ENCODE measurements at places on chromosomes 6 and 20. TPM values are rescaled to one million over a fixed set of nuclear protein-coding genes. Genes with fewer than 3 reads are reported as not detected.

- H3K27me3 ChIP-seq = no peaks in the 10 kb centered on the region
- no peaks in the 10 kb centered on the region for H3K4me1 ChIP-seq
- no peak overlapping the region for H3K27ac ChIP-seq
- H3K4me3 ChIP-seq = no peak overlapping the region
- DNase-seq = no peak
- H3K36me3 ChIP-seq = no peaks in the 10 kb centered on the region
These were observed 12.1 kb upstream of the EXOC2 start for GRCh38 chr6:705047-705446.

DNA sequence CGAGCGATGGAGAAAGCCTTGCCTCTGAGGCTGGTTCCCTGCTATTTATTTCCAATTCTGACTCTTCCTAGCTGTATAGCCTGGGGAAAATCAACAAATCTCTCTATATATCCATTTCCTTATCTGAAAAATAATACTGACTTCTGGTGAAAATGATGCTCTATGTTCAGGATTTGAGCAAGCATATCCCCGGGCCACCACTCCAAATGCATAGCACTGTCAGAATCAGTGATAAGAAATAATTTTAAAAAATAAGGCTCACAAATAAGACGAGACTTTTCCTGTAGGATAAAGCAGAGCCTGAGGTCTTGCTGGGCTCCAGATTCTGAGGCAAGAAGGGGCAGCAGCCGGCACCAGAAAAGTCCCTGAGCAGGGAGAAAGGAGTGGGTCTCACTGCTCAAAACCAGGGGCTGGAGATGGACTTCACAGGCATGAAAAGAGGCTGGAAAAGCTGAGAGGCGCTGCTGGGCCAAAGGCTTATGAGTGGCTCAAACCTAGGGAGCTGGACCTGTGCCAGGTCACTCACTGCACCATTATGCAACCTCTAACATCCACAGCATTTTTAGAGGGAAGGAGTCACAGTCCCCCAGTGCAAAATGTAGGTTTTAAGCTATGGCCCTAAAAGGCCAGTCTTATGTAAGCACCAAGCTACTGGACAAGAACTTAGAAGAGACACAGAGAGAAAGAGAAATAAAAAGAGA is 48.1 kb upstream of the SLC17A4 start:
- no peaks in the 10 kb centered on the region for H3K27me3 ChIP-seq
- no peaks in the 10 kb centered on the region for H3K36me3 ChIP-seq
- H3K4me1 ChIP-seq = no peaks in the 10 kb centered on the region
- DNase-seq = no peak

- H3K27me3 ChIP-seq = no peaks in the 10 kb centered on the region
- no peaks in the 10 kb centered on the region for H3K36me3 ChIP-seq
- no peak overlapping the region for H3K27ac ChIP-seq
- peak; percentile 36 for DNase-seq
- H3K4me1 ChIP-seq = peaks cover 19% of the 10 kb centered on the region
These were observed 485.4 kb upstream of the MANEA start for GRCh38 chr6:95091823-95092436.

DNA sequence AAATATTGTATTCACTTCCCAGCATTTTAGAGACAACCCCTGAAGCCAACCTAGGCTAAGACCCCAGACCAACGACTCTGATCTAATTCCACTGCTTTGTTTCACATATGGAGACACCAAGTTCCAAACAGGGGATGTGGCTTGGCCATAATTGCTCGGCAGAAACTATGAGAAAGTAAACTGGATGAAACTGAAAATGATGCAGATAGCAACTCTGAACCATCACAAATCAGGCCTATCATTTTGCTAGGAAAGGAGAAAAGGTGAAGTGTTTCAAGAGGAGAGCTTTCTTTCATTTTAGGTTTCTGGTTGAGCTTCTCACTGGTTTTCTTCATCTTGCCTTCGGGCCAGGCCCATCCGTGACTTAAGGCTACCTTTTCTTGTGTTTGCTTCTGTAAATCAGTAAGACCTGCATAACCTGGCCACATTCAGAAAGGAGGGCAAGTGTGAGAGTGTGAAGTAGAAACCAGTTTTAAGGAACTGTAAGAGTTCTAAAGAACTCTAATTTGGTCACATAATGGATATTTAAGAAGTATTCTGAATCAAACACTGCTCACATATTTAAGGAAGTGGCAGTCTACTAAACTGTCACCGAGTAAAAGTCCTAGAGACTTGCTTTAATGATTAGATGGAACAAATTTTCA is 105.8 kb downstream of the BACH2 start:
- no peak overlapping the region for H3K27ac ChIP-seq
- H3K27me3 ChIP-seq = no peaks in the 10 kb centered on the region
- no peaks in the 10 kb centered on the region for H3K36me3 ChIP-seq
- peaks cover 21% of the 10 kb centered on the region for H3K4me1 ChIP-seq
- no peak overlapping the region for H3K4me3 ChIP-seq

GRCh38 chr20:19565736-19566135 is 192.3 kb upstream of the RIN2 start:
- DNase-seq = no peak
- no peaks in the 10 kb centered on the region for H3K27me3 ChIP-seq
- no peaks in the 10 kb centered on the region for H3K4me1 ChIP-seq
- H3K36me3 ChIP-seq = no peaks in the 10 kb centered on the region
- no peak overlapping the region for H3K27ac ChIP-seq

DNA sequence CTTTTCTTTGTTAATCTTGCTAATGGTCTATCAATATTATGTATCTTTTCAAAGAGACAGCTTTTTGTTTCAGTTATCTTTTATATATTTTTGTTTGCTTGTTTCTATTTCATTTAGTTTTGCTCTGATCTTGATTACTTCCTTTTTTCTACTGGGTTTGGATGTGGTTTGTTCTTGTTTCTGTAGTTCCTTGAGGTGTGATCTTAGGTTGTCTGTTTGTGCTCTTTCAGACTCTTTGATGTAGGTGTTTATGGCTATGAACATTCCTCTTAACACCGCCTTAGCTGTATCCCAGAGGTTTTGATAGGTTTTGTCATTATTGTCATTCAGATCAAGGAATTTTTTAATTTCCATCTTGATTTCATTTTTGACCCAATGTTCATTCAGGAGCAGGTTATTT is 26.8 kb upstream of the TNFAIP3 start:
- no peak overlapping the region for H3K27ac ChIP-seq
- H3K4me3 ChIP-seq = no peak overlapping the region
- no peak for DNase-seq
- no peaks in the 10 kb centered on the region for H3K27me3 ChIP-seq
- no peaks in the 10 kb centered on the region for H3K4me1 ChIP-seq
- H3K36me3 ChIP-seq = no peaks in the 10 kb centered on the region

DNA sequence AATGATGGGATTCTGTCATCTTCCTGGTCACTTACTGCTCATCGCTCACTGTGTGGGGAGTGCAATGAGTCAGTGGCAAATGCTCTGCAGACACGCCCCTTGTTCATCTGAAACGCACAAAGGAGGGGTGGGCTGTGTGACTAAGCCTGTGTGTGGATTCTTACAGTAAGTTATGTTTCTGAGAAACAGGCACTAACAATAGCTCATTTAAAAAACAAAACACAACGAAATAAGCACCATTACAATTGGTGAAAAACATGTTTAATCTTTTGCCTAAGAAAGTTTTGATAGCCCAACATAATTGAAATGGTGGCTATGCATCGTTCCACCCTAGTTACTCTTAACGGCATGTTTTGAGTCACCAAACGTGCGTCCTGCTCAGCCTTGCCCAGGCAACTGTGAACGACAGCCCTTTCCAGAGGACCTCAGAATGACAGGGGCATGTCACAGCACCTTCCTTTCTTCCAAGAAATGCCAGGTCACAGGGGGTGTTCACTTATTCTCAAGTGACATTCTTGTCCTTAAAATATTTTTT is 118.4 kb upstream of the SGK1 start:
- peaks cover 22% of the 10 kb centered on the region for H3K4me1 ChIP-seq
- peak overlapping the region; percentile 95 for H3K27ac ChIP-seq
- no peaks in the 10 kb centered on the region for H3K27me3 ChIP-seq
- H3K36me3 ChIP-seq = no peaks in the 10 kb centered on the region

- H3K4me3 ChIP-seq = no peak overlapping the region
- H3K4me1 ChIP-seq = peaks cover 15% of the 10 kb centered on the region
- no peak overlapping the region for H3K27ac ChIP-seq
These were observed 116.8 kb downstream of the ARHGAP18 start for GRCh38 chr6:129593233-129593564.

DNA sequence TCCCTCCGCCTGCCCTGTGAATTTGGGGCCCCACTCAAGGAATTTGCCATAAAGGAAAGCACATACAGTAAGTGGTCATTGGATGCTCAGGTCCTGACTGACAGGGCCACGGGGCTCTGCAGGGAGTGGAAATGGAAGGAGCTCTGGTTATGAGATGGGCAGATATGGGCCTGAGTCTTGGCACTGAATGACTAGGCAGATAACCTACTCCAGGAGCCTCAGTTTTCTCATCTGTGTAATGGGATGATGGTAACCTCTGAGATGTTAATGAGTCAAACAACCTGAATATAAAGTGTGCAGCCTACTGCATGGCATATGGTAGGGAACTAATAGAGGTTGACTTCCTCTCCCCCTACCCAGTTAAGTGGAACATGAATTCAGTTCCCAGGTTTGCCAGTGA is 56.4 kb upstream of the NAA20 start:
- H3K27me3 ChIP-seq = no peaks in the 10 kb centered on the region
- peaks cover 11% of the 10 kb centered on the region for H3K4me1 ChIP-seq
- no peak overlapping the region for H3K4me3 ChIP-seq
- peaks cover 6% of the 10 kb centered on the region for H3K36me3 ChIP-seq

DNA sequence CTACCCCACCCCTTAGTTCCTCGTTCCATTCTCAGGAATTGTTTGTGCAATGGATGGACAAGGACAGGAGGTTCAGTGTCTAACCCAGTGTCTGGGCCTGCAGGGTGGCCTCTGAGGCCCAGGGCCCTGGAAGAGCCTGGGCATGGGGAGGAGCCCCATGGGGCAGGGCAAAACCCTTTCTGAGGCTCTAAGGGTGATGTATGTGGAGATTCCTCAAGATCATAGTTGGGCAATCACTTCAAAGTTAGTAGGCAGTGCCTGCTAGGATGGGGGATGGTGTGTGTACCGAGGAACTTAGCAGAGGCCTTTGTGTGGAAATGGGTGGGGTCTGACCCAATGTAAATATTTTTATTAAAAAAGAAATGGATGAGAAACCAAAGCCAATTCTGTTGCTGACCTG is 6.7 kb upstream of the C2 start:
- H3K4me3 ChIP-seq = no peak overlapping the region
- no peaks in the 10 kb centered on the region for H3K27me3 ChIP-seq
- H3K4me1 ChIP-seq = no peaks in the 10 kb centered on the region
- no peak overlapping the region for H3K27ac ChIP-seq

GRCh38 chr6:109511832-109512231 is 28.8 kb upstream of the ZBTB24 start:
- H3K4me3 ChIP-seq = no peak overlapping the region
- peak; percentile 23 for DNase-seq
- H3K36me3 ChIP-seq = no peaks in the 10 kb centered on the region
- no peak overlapping the region for H3K27ac ChIP-seq
- no peaks in the 10 kb centered on the region for H3K27me3 ChIP-seq

DNA sequence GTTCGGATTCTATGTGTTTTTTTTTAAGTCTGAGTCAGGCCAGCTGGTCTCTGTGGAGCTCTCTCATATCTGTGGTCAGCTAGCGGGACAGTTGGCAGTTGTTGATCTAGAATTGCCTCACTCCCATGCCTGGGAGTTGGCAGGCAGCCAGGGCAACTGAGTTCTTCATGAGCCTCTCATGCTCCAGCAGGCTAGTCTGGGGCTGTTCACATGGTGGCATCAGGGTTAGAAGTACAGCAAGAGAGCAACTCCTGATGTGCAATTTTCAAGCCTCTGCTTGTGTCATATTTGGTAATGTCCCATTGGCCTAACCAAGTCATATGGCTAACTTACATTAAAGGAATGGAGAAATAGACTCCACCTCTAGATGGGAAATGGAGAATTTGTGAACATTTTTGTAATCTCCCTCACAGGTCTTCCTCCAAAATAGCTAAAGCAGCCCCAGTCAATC is 6.7 kb upstream of the IFT52 start:
- no peaks in the 10 kb centered on the region for H3K36me3 ChIP-seq
- no peak overlapping the region for H3K4me3 ChIP-seq
- DNase-seq = peak; percentile 95

- no peaks in the 10 kb centered on the region for H3K36me3 ChIP-seq
- H3K4me1 ChIP-seq = peaks cover 4% of the 10 kb centered on the region
- DNase-seq = peak; percentile 88
- no peak overlapping the region for H3K27ac ChIP-seq
- H3K27me3 ChIP-seq = no peaks in the 10 kb centered on the region
These were observed 113.8 kb downstream of the ARMC2 start for GRCh38 chr6:108961985-108962384.

GRCh38 chr20:47620808-47621805 is 119.4 kb downstream of the NCOA3 start:
- peak; percentile 49 for DNase-seq
- no peak overlapping the region for H3K4me3 ChIP-seq

GRCh38 chr6:15387118-15387517 is 141.2 kb downstream of the JARID2 start:
- H3K4me3 ChIP-seq = no peak overlapping the region
- H3K27me3 ChIP-seq = no peaks in the 10 kb centered on the region
- H3K27ac ChIP-seq = no peak overlapping the region
- no peaks in the 10 kb centered on the region for H3K36me3 ChIP-seq

- no peaks in the 10 kb centered on the region for H3K4me1 ChIP-seq
- no peak overlapping the region for H3K27ac ChIP-seq
- H3K4me3 ChIP-seq = no peak overlapping the region
- no peaks in the 10 kb centered on the region for H3K27me3 ChIP-seq
- DNase-seq = no peak
These were observed 134.4 kb upstream of the HMGCLL1 start for GRCh38 chr6:55713436-55713835.

GRCh38 chr20:48150568-48150967 is 365.3 kb upstream of the SULF2 start:
- peaks cover 43% of the 10 kb centered on the region for H3K27me3 ChIP-seq
- no peak for DNase-seq
- H3K4me3 ChIP-seq = no peak overlapping the region
- no peaks in the 10 kb centered on the region for H3K36me3 ChIP-seq
- H3K27ac ChIP-seq = no peak overlapping the region
- no peaks in the 10 kb centered on the region for H3K4me1 ChIP-seq

DNA sequence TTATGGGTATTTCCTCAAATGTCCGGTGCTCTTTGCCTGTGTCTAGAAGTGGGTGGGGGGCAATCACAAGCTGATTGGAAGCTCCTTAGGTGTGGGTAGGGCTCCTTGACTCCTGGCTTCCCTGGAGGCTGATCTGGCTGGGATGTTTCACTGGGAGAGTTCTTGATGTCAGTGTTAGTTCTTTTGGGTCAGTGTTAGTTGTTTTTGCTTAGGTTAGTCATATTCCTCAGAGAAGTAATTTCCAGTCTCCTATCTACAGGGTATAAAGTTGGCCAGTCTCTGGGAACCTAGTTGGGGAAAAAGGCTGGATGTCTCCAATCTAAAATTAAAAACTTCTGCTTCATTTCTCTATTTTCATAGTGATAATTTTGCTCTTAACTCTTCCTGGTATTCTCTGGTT is 23.6 kb downstream of the CDC5L start:
- no peak overlapping the region for H3K4me3 ChIP-seq
- peaks cover 36% of the 10 kb centered on the region for H3K36me3 ChIP-seq
- no peaks in the 10 kb centered on the region for H3K27me3 ChIP-seq
- DNase-seq = no peak
- H3K27ac ChIP-seq = no peak overlapping the region

Gene LGSN
- 0.25 TPM for total RNA-seq

Gene STX11
- total RNA-seq = 1.9 TPM

Gene RAB32
- total RNA-seq = 75.7 TPM

Gene SYCP2
- 0.27 TPM for total RNA-seq

Gene STMND1
- 0.16 TPM for total RNA-seq

Gene DDX39B
- total RNA-seq = 294 TPM

Gene LEMD2
- 62.2 TPM for total RNA-seq

Gene PNLDC1
- total RNA-seq = 0.11 TPM

Data from astrocyte (in vitro differentiated cells and primary cell).